ENCODE measurements at places on chromosomes 1 and 21.
A peak's percentile ranks its signal among the peaks of the same experiment; 100 is the strongest.

- DNase-seq, result peak; percentile 89
Measured at GRCh38 chr1:153977250-153978240, at the start of gene JTB. TSS of gene JTB (minus strand) at chr1:153977674. CDS start at chr1:153977252, 422 bp downstream.

DNA sequence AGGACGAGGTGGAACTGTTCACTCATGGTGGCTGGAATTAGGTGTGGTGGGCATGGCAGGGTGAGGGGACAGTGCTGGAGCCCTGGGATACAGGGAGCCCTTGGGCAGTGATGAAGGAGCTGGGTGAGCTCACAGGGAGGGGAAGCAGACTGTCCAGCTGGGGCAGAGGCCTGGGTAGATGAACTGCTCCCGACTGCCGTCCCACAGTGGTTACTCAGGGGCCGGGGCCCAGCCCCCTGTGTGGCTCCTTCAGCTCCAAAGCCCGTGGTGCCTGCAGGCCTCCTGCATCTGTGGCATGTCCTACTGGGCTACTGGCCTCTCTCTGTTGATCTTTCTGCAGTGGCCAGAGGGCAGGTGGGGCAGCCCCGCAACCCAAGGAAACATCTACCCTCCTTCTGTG lies 661.1 kb downstream of the NPHP4 start:
- DNase-seq, result no peak

DNA sequence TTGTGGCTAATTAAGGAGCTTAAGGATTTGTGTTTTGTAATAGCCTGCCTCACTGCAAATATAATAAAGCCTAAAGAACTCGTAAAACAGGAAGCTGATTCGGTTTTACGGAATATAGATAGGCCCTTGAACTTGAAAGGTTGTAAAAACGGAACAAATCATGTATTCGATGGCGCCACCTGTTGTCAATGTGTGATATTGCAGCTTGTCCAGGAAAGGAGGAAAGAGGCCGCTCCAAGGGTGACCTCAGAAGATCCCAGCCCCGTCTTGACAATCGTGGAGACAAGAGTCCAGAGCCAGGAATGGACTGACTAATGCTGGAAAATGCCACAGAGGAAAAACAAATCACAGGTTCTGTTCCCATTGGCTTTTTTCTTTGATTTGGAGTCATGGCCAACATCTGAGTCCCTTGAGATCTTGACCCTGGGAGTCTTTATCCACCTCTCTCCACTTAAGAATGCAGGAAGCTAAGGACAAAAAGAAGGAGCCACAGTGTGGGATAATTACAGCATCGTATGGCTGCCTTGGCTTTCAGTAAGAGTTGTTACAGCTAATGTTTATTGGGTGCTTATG lies 7.0 kb upstream of the IGSF21 start:
- DNase-seq, result peak; percentile 61

- DNase-seq, result no peak
Measured at GRCh38 chr1:240344918-240345317, 253.2 kb downstream of the FMN2 start.

GRCh38 chr1:212609701-212610574 lies 1.4 kb downstream of the ATF3 start:
- DNase-seq, result no peak

- no peak for DNase-seq
Measured at GRCh38 chr1:236982380-236982779, 21.9 kb downstream of the MT1HL1 start.

DNA sequence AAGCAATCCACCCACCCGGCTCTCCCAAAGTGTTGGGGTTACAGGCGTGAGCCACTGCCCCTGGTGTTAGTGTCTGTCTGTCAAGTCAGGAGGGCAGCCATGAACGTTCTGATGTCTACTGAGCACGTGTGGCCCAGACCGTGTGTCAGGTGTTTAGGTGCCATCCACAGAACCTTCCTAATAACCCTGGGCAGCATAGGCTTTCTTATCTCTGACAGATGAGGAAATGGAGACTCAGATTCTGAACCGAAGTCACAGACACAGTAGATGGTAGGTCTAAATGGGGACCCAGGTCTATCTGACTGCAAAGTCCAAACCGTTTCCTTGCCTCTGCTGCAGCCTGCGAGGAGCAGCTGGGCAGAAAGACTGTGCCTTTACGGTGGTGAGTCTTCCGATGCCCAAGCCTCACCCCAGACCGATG lies 622 bp upstream of the IL6R start:
- DNase-seq, result no peak

GRCh38 chr1:58317694-58318093 lies 228.8 kb downstream of the OMA1 start:
- no peak for DNase-seq

- no peak for DNase-seq
Measured at GRCh38 chr1:172893146-172893841, 157.4 kb downstream of the TNFSF18 start.

GRCh38 chr1:213416461-213417224 lies 365.6 kb downstream of the RPS6KC1 start:
- no peak for DNase-seq

- no peak for DNase-seq
Measured at GRCh38 chr1:53616511-53616910, 122.5 kb downstream of the GLIS1 start.

- peak; percentile 38 for DNase-seq
Measured at GRCh38 chr1:82161700-82162141, 361.0 kb downstream of the ADGRL2 start.

DNA sequence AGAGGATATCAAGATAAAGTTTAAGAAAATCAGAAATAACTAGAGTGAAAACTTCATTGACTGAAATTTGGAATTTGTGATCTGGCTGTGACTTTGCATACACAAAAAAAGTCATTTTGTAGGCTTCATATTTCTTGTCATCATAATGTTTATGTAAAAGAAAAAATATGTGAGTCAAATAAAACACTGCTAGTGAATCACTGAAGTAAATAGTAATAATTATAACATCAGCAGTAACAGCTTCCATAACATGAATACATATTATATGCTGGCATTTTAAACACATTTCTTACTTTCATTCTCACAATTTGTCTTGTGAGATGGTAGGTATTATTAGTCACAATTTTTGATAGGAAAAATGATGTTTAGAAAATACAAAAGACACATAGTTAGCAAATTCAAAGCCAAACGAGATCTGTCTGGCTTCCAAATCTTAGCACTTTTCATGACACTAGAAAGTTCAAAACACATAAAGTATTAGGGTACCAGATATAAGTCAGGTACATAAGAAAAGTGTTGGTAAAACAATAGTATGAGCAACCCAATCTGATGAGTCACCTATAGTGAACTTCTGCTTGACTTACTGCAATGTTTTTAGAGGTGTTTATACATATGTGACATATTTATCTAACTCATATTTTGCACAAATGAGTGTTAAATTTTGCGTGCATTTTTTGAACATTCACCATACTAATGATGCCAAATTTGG lies 241.0 kb upstream of the SNX7 start:
- DNase-seq, result no peak

DNA sequence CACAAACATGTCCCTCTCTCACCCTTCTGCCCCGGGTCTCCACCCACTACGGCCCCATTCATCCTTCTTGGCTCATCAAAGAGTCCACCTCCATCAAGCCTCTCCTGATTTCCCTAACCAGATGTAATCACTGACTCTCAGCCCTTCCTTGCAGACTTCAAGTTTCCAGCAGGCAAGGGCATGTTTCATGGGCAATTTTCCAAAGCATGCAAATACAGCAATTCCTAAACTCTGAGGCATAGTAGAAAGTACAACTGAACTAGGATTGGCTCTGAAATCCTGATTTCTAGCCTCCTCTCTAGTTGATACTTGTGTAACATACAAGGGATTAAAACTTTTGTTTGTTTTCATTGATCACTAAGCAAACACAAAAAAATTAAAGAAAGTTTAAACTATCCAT lies 109.1 kb upstream of the GADD45A start:
- DNase-seq, result no peak

- peak; percentile 21 for DNase-seq
Measured at GRCh38 chr1:47024141-47024801, 802 bp downstream of the CYP4X1 start.

GRCh38 chr1:1437904-1438376 lies 2.5 kb downstream of the VWA1 start:
- DNase-seq, result no peak

GRCh38 chr1:29218223-29218622 lies 12.5 kb downstream of the MECR start:
- no peak for DNase-seq

DNA sequence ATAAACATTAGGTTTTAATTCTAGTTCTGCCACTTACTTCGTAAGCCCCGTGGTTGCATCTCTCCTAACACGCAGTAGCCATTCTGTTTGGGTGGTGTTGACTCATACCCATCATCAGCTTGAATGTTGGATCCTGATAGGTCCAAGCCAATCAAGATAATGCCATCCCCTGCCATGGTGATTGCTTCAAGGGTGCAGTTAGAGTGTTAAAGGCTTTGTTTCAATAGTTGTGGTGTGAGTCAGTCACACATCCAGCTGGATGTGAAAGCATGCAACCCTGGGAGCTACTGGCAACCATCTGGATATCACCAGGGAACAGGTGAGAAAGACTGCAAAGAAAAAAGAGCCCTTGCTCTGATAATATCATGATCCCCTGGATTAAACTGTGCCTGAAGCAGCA lies 69.1 kb downstream of the OMA1 start:
- no peak for DNase-seq

- no peak for DNase-seq
Measured at GRCh38 chr1:54845772-54846171, 41.2 kb downstream of the DHCR24 start.

GRCh38 chr1:67644566-67644965 lies 40.4 kb upstream of the GADD45A start:
- peak; percentile 19 for DNase-seq

- no peak for DNase-seq
Measured at GRCh38 chr1:232456714-232457113, 173.2 kb downstream of the SIPA1L2 start.

DNA sequence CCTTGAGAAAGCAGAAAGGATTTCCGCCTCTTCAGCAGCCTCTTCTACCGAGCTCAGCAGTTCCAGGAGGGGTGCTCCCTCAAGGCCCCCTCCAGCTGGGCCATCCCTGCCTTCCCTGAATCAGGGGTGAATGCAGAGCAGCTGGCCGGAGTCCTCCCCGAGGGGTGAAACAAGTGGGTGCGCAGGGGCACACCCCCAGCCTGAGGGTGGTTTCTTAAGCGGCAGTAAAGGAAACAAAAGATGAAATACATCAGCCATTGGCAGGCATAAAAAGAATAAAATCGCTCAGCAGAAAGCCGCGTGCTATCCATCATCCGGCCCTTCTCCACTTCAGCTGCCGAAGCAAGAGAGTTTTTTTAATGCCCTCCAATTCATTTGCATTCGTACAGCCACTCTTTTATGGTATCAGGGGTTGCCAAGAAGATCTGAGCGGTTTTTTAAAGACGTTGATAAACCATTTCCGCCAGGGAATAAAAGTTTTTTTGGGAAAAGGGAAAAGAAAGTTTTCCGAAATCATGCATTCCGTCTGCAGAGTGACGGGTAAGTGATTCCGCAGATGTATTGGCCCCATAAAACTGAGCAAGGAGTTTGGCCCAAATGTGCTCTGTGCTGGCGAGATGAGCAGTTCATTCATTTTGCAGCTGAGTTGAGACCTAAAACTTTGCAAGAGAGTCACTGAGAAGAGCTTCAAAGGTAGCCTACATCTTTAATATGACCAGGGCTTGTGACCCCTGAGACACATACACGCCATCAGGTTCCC lies 73.7 kb upstream of the ZC3H12A start:
- DNase-seq, result peak; percentile 79

DNA sequence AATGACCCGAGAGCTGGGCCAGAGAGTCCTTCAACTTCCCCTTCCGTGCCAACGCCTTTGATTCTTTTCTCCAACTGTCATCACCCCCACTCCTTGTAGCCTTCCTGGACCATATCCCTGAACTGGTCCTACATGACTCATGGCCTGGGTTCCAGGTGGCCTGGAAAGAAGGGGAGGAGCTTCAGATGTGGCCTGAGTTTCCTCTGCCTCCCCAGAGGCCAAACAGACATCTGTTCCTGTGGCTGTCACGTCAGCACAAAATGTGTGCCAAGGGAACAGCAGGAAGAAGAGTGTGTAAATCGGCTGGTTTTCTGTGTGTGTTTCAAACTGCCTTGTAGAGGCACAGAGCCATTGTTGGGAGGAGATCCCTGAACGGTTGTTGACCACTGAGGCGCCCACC lies 24.9 kb upstream of the KIRREL1 start:
- no peak for DNase-seq

- DNase-seq, result no peak
Measured at GRCh38 chr1:234953655-234954405, 174.8 kb downstream of the TOMM20 start.

DNA sequence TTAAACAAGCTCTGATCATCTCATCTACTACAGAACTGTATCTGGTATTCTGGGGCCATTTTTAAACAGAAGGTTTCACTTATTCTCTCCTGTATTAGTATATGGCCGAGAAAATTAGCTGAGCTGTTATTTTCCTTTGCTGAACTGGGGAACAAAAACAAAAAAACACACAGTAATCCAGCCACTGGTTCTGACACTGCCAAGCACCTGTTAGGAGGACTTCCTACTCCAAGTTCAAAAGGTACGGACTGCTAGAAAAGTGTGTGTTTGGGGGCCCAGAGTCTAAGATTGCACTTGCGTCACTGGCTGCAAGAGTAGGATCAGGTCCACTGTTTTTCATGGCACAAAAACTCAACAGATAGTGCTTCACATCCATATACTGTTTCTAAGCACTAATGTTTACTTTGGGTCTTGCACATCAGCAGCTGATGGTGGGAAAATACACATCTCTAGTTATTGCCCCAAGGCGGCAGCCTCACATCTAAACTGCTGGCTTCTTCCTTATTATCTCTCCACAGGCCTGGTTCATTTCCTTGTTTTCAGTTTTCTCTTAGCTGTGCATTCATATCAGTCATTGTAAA lies 226.1 kb downstream of the FGGY start:
- DNase-seq, result no peak

GRCh38 chr1:25765923-25766589 lies 33.9 kb upstream of the SELENON start:
- DNase-seq, result no peak

GRCh38 chr1:180954005-180954800 lies 41.5 kb downstream of the KIAA1614 start:
- peak; percentile 70 for DNase-seq

DNA sequence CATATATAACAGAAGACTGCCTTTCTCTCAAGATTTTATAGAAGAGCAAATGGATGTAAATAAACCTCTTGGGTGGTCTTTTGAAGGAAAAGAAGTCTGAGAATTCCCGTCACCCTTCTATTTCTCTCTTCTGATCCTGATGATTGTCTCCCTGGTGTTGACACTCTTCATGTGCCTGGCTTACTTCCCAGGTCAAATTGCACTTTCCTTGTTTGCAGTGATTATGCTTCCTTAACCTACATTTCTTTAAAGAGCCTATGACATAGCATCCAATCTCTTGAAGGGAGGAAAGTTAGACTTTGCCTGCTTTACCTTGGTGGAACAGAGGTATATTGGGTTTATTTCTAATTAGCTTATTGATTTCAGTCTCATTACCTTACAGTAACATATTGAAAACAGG lies 80.1 kb downstream of the LRRC53 start:
- DNase-seq, result no peak

Measured in hindlimb muscle (tissue), 1 donor.